ENCODE measurements at places on chromosomes 6 and 20.

DNA sequence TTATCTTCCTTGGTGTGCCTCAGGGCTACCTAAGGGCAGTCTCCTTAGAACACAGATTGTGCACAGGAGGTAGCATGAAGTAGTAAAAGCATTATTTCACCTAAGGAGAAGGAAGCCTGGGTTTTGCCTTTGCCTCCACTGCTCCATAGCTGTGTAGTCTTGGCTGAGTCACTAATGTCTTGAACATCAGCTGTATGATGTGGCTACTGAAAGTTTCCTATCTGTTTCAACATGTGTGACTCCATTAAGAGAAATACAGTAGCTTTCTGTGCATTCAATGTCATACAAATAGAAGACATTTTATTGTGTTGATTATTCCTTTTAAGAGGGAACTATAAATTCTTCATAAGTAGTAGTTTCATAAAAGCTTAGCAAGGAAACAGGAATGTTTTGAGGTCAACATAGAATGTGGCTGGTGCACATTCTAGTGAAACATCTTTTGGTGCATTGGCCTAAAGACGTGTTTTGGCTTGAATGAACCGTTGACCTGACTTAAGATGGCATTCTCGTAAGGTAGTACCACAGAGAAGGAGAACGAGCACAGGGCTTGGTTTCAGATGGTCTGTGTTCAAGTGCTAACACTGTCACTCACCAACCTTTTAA, 70.6 kb downstream of the CTNNBL1 start:
- DNase-seq: no peak

GRCh38 chr6:167091026-167091804, 31.7 kb upstream of the CCR6 start:
- DNase-seq: no peak

- no peak for DNase-seq
Observed at GRCh38 chr20:38872036-38872435, 54.2 kb upstream of the FAM83D start.

DNA sequence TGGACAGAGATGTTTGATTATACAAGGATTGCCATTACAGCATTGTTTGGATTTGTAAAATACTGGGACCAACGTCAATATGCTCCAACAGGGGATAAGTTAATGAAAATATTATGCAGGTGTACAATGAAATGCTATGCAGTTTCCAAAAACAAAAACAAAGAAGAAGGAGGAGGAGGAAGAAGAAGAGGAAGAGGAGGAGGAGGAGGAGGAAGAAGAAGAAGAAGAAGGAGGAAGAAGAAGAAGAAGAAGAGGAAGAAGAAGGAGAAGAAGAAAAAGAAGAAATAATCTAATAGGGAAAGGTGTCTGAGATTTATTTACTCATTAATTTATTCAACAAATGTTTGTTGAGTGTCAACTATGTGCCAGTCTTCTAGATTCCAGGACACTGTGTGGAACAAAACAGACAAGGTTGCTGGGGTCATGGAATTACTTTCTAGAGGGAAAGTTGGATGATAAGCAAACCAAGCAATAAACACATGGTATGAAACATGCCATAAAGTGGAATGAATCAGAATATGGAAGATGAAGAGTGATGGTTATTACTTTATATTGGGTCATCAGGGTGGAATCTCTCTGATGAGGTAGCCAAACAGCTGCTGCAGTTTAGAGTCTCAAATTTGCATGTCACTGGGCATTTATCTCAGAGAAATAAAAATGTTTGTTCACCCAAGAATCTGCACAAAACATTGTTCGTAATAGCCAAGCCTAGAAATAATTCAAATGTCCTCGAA, 6.3 kb upstream of the TRIM27 start:
- no peak for DNase-seq

GRCh38 chr6:72411872-72412708, 209.8 kb upstream of the KCNQ5 start:
- DNase-seq: no peak

GRCh38 chr6:37324131-37325033, 29.4 kb upstream of the RNF8 start:
- no peak for DNase-seq

DNA sequence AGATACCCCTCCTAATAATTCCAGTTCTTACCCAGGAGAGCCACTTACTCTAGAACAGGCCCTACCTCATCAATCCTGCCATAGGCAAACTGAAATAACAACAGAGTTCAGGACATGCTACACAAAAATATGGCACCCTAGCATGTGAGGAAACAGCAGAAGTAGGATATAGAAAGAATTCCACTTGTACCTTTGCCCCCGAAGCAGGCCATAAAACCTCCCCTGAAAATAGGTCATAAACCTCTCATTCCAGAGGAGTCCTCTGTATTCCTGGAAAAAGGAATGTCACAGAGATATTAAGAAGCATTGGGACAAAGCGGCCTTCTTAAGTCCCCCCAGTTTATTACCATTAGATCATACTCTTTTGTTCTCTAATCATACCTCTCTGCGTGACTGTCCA, 504.3 kb upstream of the MARCKS start:
- DNase-seq: no peak

- no peak for DNase-seq
Observed at GRCh38 chr6:37745748-37746147, 48.1 kb upstream of the MDGA1 start.

DNA sequence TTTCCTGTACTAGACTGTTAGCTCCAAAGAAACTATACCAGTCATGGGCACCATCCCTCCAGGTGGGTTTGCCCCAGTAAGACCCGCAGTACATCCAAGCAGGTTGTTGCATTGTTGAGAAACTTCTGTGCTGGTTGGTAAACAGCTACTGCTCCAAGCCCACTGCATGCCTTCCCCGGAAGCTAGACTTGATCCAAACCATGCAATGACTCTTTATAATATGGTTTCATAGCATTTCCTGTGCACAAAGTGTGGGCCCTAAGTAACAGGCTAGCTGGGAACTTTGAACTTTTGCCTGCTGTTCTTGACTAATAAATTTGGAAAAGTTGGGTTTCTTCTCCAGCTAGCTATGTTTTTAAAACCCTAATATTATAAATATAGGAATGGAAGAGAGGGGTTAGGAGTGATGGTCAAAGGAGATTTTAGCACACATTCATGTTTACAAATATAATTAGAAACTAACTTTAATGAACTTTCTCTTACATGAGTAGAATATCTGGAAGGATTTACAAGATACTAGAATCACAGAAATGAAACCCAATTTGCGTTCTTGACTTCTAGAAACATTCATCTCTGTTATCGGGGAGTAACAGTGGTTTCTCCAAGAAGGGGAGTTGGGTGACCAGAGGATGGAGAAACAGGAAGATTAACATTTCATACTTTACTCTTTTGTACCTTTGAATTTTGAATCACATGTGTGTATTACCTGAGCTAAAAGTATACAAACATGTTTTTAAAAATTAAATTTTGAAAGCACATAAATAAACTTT, 51.7 kb downstream of the GFOD1 start:
- DNase-seq: no peak
